Natural killer cell (primary cell): ENCODE measurements at places on chromosomes 3 and 15. TPM values are rescaled to one million over a fixed set of nuclear protein-coding genes. Genes with fewer than 3 reads are reported as not detected.

DNA sequence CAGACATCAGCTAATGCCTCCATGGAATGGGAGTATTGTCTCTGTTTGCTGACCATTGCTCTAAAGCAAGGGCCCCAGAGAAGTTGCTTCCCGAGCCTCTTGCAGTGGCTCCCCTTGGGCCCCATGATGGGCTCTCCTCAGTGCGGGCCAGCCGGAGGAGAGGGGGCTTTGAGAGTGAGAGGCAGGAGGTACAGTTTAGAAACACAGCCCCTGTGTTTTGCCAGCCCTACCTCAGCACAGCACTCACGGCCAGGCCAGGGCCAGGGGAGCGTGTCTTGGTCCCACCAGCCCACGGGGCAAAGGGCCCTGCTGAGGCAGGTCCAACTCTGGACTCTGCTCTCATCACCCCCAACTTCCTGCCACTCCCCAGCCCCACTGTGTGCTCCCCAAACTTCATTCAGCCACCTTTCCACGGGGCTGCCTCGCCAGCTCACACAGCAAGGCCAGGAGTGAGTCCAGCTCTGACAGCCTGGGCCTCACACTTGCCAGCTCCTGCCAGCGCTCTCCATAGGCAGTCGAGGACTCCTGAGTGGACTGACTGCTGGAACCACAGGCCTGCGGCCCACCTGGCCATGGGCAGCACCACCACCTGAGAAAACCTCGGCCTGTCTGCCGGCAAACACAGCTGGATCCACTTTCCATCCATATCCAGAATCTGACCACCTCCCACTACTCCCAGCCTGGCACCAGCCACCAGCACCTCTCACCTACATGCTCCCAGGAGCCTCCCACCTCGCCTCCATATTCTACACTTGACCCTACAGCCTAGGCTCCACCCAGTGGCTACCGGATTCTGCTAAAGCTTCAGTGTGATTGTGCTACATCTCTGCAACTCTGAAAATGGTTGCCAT is 99.0 kb downstream of the TLE3 start:
- H3K4me3 ChIP-seq, result no peak overlapping the region
- H3K36me3 ChIP-seq, result no peaks in the 10 kb centered on the region
- DNase-seq, result no peak
- H3K4me1 ChIP-seq, result peaks cover 3% of the 10 kb centered on the region
- no peak overlapping the region for H3K27ac ChIP-seq

DNA sequence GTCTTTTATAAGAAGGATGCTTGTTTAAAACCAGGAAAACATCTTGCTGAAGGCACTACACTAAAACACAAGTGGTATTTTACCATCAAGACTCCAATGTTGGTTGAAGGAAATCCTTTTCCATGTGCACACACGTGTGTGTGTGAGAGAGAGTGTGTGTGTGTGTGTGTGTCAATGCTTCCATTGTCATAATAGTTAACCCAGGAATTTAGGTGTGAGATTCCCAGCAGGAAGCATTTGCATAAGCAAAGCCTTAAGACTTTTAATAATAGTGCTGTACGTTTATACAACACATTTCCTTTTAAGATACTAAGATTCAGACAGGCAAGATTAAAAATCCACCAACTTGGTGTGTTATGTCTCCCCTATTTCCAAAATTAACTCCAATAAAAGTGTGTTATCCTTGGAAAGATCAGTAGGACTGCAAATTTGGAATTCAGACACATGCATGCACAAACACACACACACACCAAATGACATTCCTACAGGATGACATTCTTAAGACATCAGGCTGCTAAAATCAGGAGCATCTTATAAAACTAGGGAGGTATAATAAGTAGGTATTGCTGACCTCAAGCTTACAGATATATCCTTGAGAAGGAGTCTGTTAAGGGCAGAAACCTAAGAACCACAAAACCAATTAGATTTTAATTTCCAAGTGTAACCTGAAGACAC is 18.3 kb downstream of the LMCD1 start:
- no peak overlapping the region for H3K4me3 ChIP-seq
- H3K27ac ChIP-seq, result no peak overlapping the region
- H3K27me3 ChIP-seq, result no peaks in the 10 kb centered on the region

GRCh38 chr3:194130188-194130587 is 5.8 kb upstream of the HES1 start:
- no peak overlapping the region for H3K4me3 ChIP-seq
- H3K4me1 ChIP-seq, result peaks cover 21% of the 10 kb centered on the region
- peaks cover 37% of the 10 kb centered on the region for H3K27me3 ChIP-seq
- no peak overlapping the region for H3K27ac ChIP-seq
- no peaks in the 10 kb centered on the region for H3K36me3 ChIP-seq
- DNase-seq, result no peak

GRCh38 chr3:15276028-15276724 is 56.2 kb downstream of the SH3BP5 start:
- no peak overlapping the region for H3K4me3 ChIP-seq
- H3K36me3 ChIP-seq, result peaks cover 4% of the 10 kb centered on the region

GRCh38 chr3:53646723-53647122 is 152.3 kb downstream of the CACNA1D start:
- H3K4me3 ChIP-seq, result no peak overlapping the region
- H3K27me3 ChIP-seq, result no peaks in the 10 kb centered on the region
- no peak overlapping the region for H3K27ac ChIP-seq
- H3K36me3 ChIP-seq, result no peaks in the 10 kb centered on the region
- H3K4me1 ChIP-seq, result no peaks in the 10 kb centered on the region

The RNF7 gene
- 75.0 TPM for total RNA-seq

- H3K4me3 ChIP-seq, result no peak overlapping the region
- no peak overlapping the region for H3K27ac ChIP-seq
- no peak for DNase-seq
- no peaks in the 10 kb centered on the region for H3K4me1 ChIP-seq
- H3K36me3 ChIP-seq, result peaks cover 10% of the 10 kb centered on the region
Measured at GRCh38 chr15:52306270-52306669, 10.7 kb upstream of the MYO5C start.

GRCh38 chr3:65173841-65174240 is 486.0 kb upstream of the ADAMTS9 start:
- H3K4me1 ChIP-seq, result no peaks in the 10 kb centered on the region
- H3K27me3 ChIP-seq, result no peaks in the 10 kb centered on the region
- DNase-seq, result no peak
- no peak overlapping the region for H3K27ac ChIP-seq
- H3K4me3 ChIP-seq, result no peak overlapping the region

- H3K27ac ChIP-seq, result no peak within 1 kb of the TSS
- H3K4me1 ChIP-seq, result peaks cover 16% of the 10 kb centered on the region
- H3K4me3 ChIP-seq, result peak within 1 kb of the TSS; percentile 10
- H3K36me3 ChIP-seq, result no peaks in the 10 kb centered on the region
- DNase-seq, result peak; percentile 22
Measured at GRCh38 chr15:83446904-83447709, at the start of gene SH3GL3. Gene SH3GL3, plus strand, starts transcription at chr15:83447341. Its CDS starts 193 bp downstream, at chr15:83447534.

- no peak overlapping the region for H3K27ac ChIP-seq
- H3K4me3 ChIP-seq, result no peak overlapping the region
- H3K36me3 ChIP-seq, result no peaks in the 10 kb centered on the region
- H3K27me3 ChIP-seq, result no peaks in the 10 kb centered on the region
- H3K4me1 ChIP-seq, result no peaks in the 10 kb centered on the region
Measured at GRCh38 chr15:67746022-67746421, 79.3 kb upstream of the SKOR1 start.

DNA sequence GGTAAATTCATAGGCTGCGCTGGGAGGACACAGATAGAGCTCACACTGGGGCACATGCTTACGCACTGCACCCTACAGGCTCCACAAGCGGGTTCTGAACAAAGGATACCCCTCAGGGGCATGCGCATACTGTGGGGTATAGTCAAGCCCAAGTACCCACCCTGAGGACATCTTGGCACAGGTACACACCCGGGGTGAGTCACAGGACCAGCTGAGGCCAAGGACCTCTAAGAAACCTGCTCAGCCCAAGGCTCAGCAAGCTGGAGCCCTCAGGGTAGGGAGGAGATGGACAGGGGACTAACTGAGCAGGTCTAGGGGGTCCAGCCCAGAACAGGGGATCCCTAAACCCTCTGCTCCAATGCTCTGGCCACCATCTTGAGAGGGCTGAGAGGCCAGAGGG is 3.3 kb downstream of the SHISA5 start:
- H3K27ac ChIP-seq, result no peak overlapping the region
- DNase-seq, result no peak
- H3K4me3 ChIP-seq, result no peak overlapping the region
- peaks cover 22% of the 10 kb centered on the region for H3K4me1 ChIP-seq

- peaks cover 24% of the 10 kb centered on the region for H3K27me3 ChIP-seq
- H3K27ac ChIP-seq, result no peak overlapping the region
- H3K4me1 ChIP-seq, result peaks cover 17% of the 10 kb centered on the region
- H3K36me3 ChIP-seq, result no peaks in the 10 kb centered on the region
- DNase-seq, result no peak
Measured at GRCh38 chr15:82646250-82647044, 716 bp downstream of the CPEB1 start.

The SSUH2 gene
- total RNA-seq, result not detected

- H3K4me1 ChIP-seq, result no peaks in the 10 kb centered on the region
- H3K27ac ChIP-seq, result no peak overlapping the region
- H3K36me3 ChIP-seq, result no peaks in the 10 kb centered on the region
- DNase-seq, result no peak
Measured at GRCh38 chr3:20974396-20974795, 776.6 kb downstream of the ZNF385D start.
